Left ventricle myocardium inferior (tissue), 1 donor: ENCODE measurements at places on chromosomes 7 and 10. TPM values are rescaled to one million over a fixed set of nuclear protein-coding genes. Genes with fewer than 3 reads are reported as not detected.

NOS3 gene
- total RNA-seq: 12.6 TPM

SKIDA1 gene
- total RNA-seq: 2.7 TPM

DNA sequence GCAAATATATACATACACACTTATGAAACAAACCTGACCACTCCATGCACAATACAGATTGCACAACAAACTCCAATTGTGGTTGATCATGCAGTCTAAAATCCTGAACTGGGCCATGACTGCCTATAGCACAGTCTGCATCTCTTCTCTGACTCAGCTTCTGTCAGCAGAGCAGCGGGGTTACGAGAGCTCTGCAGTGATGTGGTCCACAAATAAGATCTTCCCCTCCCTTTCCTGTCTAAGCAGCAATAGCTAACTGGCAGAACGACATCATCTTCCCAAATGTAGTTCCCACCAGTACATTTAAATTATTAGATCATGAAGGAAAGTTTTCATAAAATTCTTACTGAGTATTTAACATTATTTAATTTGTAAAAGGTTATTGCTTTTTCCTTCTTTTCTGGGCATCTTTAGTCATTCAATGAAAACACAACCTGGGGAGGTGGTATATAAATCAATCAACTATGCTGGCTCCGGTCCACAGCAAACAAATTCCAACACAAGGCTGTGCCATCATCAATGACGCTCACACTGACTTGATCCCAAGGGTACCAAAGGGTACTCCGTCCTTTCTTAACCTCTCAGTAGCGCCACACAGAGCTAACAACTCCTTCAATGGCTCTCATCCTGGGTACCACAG is 17.1 kb downstream of the ARHGAP21 start:
- H3K36me3 ChIP-seq: no peaks in the 10 kb centered on the region
- H3K27ac ChIP-seq: no peak overlapping the region
- H3K4me1 ChIP-seq: peaks cover 87% of the 10 kb centered on the region
- H3K27me3 ChIP-seq: no peaks in the 10 kb centered on the region
- H3K4me3 ChIP-seq: no peak overlapping the region

TMEM130 gene
- not detected for total RNA-seq
